Cortex of kidney (tissue), 1 donor: ENCODE measurements at places on chromosomes 12 and 14.

DNA sequence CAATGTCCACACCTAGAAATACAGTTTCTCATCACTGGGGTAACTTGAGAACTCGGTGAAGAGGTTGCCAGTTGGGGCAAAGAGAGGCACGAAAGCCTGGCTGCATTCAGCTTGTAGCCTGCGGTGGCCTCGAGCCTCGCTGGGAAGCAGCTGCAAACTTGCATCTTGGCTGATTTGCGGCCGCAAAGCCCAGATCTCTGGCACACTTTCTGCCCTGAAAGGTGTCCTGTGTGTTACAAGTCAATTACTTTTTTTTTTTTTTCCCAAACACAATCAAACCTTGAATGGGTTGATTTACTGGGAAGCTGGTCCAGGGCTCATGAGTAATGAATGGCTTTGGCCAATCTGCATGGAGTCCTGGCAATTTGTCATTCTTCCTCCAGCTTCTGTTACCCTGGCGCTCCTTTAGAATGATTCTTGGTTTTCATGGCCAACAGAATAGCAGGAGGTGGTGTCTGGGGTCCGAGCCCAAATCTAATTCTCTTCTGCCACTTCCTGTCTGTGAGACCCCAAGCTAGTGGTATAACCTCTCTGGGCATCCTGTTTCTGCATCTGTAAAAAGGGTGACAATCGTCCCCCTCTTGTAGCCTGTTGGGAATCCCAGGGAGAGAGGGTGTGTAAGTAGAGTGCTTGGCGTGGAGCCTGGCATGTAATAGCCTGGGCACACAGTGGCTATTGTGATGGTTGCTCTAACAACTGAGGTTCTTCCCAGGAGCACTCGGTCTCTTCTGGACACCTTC, 6.7 kb downstream of the BCL7A start:
- DNase-seq = no peak

DNA sequence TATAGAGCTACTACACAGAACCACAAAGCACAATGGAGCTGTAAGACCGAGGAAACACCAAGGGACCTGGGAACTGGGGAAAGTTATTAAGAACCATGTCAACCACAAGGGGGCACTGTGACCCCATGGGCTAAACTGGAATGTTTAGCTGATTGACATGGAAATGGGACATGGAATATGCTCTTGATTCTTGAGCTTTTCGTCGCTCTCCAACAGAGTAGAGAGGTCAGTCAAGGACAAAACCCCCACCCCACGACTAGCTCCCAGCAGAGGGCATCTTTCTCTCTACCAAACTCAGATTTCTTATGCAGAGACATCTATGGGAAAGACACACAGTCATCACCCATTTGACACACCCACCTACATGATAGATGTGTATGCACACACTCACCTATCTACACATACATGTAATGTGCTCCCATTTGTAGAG, 10.1 kb downstream of the NDRG2 start:
- DNase-seq = no peak

- no peak for DNase-seq
These were observed 8.6 kb upstream of the ASB2 start for GRCh38 chr14:93984987-93985410.

DNA sequence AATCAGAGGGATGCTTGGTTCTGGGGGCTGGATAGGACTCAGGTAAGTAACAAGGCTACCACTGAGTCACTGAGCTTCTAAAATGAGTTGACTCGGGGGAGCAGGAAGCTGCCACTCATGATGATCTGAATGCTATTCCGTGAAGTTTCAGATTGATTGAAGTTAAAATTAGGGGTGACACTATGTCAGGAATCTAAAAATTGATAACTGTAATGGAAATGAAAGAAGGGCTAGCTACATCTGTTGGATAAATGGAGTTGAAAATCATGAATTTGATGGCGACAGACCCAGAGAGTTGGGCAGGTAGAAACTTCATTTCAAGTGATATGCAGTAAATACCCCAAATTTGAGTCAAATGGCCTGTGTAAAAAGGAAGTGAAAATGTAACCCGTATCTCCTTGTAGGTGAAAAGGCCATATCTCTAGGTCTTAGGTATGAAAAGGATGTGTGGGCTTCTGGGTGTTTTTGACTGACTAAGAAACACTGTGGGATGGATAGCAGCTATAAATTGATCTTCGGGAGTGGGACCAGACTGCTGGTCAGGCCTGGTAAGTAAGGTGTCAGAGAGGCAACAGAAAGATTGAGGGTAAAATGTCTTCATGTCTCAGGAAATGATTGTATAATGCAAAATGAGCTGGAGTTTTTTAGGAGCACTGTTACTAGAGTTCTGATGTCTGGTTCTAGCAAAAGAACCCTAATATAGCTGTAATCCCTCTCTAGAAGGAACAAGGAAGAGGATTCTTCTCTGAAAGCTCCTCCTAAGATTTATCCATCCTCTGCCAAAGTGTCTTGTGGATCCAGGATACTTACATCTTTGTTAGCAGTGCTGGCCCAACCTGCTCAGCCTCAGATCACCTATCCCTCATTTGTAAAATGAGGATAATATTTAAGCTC, 57.3 kb downstream of the DAD1 start:
- DNase-seq = no peak

DNA sequence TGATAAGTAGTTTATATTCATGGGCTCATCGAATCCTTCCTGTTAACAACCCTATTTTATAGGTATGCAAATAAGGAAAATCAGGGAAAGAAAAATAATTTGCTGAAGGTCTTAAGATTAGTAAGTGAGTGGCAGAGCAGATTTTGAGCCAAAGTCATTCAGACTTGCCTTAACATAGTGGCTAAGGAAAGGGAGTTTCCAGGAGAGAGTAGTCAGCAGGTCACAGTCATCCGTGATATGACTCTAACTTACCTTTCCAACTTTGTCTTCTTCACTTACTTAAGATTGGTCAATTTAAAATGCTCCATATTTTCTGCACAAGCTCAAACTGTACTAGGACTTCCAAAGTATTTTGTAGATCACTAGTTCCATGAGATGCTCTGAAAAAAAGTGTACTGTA, 46.6 kb downstream of the AKAP6 start:
- no peak for DNase-seq

DNA sequence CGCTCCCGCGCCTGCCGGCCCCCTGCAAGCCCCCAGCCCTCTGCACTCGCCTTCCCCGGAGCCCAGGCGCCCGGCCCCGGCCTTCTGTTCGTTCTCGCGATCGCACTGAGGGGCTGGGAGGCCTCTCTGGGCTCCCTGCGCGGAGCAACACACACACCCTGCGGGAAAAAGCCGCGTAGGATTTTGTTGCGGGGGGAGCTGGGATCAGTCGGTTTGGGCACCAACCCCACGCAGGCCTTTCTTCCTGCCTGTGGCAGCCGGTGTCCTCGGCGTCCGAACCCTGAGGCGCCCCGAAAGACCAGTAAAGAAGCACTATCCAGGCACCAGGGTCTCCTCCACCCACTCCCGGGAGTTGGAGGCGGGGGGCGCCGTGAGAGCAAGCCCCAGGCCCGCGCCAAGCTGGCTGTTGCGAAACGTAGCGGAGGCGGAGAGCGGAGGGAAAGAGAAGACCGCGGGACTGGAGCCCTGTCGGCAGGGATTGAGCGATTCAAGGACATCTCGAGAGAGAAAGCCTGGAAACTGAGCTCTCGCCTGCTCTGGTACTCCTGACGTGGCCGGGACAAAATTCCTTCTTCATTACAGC, 1.9 kb upstream of the HOXC5 start:
- DNase-seq = no peak

- DNase-seq = no peak
These were observed 188.2 kb downstream of the CACNA1C start for GRCh38 chr12:2240984-2241383.

GRCh38 chr12:76206677-76207072, 122.2 kb upstream of the NAP1L1 start:
- no peak for DNase-seq

GRCh38 chr12:30622509-30622908, 73.2 kb downstream of the IPO8 start:
- DNase-seq = no peak

GRCh38 chr12:20494851-20495250, 126.5 kb downstream of the PDE3A start:
- DNase-seq = no peak

DNA sequence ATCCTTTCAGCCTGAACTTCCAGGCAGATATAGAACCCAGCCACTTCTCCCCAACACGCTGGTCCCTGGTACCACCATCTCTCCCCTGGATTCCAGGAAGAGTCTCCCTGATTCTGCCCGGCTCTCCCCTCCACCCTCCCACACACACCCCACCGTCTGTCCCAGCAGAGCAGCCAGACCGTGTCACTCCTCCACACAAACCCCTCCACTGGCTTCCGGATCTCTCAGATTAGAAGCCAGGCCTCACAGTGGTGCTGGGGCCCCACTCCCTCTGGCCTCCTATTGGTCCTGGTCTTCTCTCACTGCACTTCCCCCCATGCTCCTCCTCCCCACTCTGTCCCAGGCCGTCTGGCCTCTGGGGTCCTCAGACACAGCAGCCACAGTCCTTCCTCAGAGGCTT, 52.4 kb upstream of the CDKN3 start:
- DNase-seq = no peak

DNA sequence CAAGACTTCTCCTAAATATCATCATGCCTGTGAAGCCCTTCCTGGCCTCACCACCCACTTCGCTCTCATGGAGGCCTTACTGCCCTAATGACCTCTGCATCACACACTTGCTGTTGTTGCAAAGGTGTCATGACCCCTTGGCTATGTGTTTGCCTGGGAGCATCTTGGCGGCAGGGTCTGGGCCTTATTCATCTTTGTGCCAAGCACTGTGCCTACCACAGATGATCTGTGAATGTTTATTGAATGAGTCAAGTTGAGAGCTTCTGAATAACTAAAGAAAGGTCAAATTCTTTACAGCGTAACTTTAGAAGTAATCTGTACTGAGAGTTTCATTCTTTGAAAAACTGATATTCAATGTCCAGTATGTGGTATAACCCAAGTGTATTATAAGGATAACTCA, 113.3 kb downstream of the TTC8 start:
- DNase-seq = no peak

DNA sequence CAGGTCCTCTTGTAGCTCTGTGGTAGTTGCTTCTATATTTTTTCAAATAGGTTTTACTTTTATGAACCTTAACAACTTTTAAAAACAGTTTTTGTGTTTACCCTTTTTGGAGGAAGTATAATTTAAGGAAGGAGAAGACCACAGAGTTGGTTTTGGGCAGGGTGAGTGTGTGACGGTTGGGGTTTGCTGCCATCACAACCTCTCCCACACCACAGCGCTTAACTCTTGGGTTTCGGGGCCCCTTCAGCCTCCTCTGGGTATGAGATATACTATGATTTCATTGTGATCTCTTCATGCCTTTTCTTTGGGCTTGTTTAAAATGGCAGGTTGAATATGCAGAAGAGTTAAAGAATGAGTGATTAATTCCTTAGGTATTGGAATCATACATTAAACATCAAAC, 228.7 kb upstream of the CRY1 start:
- no peak for DNase-seq

DNA sequence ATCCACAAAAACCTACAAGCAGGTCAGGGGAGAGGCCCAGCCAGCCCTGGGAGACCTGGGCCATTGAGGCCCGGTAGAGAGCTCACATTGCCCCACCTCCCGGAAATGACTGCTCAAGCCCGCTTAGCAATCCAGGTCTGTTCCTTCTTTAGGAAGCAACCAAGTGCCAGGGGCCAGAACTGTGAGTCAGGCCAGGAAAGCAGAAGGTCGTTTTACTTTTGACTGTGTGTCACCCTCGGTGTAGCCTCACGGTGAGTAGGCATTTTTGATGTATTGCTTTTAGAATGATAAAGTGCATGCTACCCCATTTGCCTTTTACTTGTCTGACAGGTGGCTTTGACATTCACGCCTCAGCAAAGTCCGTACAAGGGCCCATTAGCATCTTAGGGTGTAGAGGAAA, 25.4 kb upstream of the PWP1 start:
- no peak for DNase-seq

- DNase-seq = no peak
These were observed 99.1 kb upstream of the MED13L start for GRCh38 chr12:116376354-116377193.

DNA sequence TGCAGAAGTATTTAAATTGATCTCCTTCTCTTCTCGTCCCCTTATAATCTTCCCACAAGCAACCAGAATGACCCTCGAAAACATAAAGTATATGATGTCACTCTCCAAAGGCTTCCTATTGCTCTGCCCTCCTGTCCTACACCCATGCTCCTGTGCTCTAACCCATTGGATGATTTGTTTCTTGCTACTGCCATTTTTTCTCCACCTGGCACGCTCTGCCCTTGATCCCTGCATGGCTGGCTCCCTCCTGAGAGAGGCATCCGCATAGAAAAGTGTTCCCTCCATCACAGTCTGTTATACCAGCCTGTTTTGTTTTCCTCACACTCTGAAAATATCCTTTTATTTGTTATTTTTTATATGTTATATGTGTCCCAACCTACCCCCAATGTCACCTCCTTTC, 19.8 kb downstream of the MYRFL start:
- no peak for DNase-seq

DNA sequence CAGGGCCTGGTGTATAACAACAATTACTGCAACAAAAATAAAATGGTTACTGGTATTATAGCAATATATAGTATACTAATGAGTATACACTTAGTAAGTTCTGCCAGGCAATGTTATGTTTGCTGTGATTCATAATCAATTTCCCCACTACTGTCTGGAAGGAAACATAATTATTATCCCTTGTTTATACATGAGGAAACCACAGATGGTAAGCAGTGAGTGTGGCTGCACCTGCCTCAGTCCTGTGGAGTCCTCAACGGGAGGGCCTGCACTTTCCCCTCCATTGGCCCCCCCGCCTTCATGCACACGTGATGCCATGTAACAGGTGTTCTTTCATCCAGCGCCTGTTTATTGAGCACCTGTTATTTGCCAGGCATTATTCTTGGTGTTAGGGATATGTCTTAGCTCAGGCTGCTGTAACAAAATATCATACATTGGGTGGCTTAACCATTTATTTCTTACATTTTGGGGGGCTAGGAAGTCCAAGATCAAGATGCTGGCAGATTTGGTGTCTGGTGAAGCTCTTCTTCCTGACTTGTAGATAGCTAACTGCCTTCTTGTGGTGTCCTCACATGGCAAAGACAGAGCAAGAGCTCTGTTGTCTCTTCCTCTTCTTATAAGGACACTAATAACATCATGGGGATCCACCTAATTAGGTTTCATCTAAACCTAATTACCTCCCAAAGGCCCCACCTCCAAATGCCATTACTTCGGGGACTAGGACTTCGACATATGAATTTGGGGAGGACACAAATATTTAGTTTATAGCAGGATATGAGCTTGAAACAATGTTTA, 59.5 kb upstream of the CHGA start:
- no peak for DNase-seq

DNA sequence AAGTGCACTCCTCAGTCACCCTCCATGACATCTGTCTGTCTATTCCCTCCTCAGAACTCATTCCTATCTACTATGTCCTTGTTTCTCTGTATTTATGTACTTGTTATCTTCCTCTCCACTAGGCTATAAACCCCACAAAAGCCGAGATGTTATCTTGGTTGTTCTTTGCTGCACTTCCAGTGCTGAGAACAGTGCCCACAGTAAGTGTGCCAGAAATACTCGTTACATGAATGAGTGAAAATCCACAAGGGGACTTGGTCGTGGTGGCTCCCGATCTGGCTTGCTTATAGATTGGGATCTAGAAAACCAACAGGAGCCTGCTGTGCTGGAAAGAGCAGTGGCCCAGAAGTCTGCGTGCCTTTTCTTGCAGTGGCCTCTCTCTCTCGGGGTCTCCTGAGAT, 111.9 kb upstream of the PRMT8 start:
- DNase-seq = no peak

GRCh38 chr14:101499513-101499912, 61.8 kb upstream of the DIO3 start:
- no peak for DNase-seq

- DNase-seq = no peak
These were observed 219.7 kb upstream of the BTG1 start for GRCh38 chr12:92365333-92365732.
